ENCODE measurements at places on chromosomes 6 and 20.

GRCh38 chr6:155259897-155260296 is 3.9 kb upstream of the CLDN20 start:
- DNase-seq, result no peak

DNA sequence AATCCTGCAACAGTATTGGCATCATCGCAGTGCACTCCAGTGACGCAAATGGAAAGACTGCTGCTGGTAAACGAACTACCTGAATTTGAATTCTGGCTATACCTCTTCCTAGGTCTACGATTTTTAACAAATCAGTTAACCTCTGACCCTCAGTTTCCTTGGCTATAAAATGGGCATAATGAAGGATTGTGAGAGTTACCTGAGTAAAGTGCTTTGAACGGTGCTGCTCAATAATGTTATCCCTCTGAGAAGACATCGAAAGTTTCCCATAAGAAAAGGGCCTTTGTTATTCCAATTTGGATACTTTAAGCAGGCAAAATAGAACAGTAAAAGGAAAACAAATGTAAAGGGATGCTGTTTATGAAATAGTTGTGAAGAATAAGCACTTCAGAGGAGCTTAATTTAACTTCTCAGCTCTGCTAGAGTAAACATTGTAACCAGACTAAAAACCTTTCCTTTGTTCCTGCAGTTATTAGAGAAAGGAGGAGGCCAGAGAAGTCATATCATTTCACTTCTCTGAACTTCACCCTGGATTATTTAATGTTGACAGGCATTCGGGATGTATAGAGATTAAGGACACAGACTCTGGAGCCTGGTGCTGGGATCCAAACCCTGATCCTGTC is 5.8 kb downstream of the SGK1 start:
- no peak for DNase-seq

- peak; percentile 75 for DNase-seq
Observed at GRCh38 chr6:160137989-160138835, 16.6 kb downstream of the SLC22A1 start.

DNA sequence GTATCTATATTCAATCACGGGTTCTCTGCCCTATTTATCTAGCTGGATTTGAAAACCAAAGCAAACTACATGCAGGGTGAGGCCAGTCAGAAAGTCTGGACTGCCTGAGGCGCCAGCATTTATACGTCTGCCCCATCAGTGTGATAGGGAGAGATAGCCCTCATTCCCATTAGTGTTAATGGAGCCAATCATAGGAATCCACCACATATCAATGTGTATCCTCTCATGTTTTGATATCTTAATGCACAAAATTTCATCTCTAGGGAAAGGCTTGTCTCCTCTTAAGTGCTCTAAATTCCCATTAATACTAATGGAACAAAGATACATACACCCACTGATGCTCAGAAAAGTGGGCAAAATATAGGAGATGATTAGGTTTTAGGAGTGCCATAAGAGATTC is 376.2 kb downstream of the BTBD3 start:
- no peak for DNase-seq

GRCh38 chr6:38281126-38281525 is 358.6 kb downstream of the BTBD9 start:
- no peak for DNase-seq

DNA sequence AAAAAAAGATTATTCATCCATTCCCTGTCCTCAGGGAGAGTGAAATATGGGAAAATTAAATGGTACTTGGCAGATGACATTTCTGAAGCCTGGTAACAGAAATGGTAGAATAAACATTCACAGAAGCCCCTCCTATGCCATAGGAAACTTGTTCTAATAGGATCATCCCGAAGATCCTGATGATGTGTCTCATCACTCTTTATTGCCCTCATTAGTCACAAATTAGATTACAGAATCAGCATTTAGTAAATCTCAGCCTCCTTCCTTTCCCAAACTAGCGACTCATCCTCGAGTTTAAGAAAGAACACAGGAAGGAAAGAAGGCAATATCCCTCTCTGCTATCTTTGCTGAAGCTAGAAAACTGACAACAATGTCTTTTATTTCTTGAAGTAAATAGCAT is 154.4 kb downstream of the TMEM200A start:
- DNase-seq, result no peak

- no peak for DNase-seq
Observed at GRCh38 chr20:36606158-36607066, 833 bp downstream of the RAB5IF start.

DNA sequence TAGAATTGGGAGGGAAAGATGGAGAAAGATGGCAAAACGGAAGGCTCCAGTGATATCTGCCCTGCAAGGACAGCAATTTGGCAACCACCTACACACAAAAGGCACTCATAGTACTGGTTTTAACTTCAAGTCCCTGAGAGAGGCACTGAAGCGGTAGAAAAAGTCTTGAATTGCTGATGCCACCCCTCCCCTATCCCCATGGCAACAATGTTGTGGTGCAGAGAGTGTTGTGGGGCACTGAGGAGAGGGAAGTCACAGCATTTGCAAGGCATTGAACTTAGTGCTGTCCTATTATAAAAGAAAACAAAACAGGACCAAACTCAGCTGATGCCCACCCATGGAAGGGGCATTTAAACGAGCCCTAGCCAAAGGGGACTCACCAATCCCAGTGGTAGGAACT is 343.7 kb downstream of the HAO1 start:
- DNase-seq, result no peak

GRCh38 chr6:156098839-156099238 is 643.2 kb upstream of the NOX3 start:
- no peak for DNase-seq

- DNase-seq, result no peak
Observed at GRCh38 chr20:22925613-22925983, 109.5 kb upstream of the SSTR4 start.

GRCh38 chr6:142761756-142762155 is 183.2 kb downstream of the HIVEP2 start:
- DNase-seq, result no peak

Measured in eye (tissue), 1 donor.